Hepatocyte (in vitro differentiated cells): ENCODE measurements at places on chromosomes 6 and 20.

DNA sequence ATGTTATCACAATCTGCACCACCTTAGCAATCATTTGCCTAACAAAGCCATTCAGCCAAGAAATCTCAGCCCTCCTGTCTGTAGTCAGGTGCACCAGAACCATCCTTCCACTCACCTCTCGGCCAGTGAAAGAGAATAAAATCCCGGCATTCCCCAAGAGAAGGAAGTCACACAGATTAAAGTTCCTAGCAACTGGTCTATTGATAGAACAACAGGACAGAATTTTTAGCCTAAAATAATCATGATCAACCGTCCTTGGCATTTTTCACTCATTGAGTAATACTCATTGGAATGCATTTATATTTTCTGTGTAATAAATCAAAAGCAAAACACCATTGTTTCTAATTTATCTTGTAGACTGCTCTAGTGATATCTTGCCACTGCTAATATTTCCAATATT lies 85.7 kb upstream of the CDH4 start:
- no peak for DNase-seq

- DNase-seq, result no peak
Observed at GRCh38 chr6:4884646-4885340, 108.6 kb downstream of the CDYL start.

DNA sequence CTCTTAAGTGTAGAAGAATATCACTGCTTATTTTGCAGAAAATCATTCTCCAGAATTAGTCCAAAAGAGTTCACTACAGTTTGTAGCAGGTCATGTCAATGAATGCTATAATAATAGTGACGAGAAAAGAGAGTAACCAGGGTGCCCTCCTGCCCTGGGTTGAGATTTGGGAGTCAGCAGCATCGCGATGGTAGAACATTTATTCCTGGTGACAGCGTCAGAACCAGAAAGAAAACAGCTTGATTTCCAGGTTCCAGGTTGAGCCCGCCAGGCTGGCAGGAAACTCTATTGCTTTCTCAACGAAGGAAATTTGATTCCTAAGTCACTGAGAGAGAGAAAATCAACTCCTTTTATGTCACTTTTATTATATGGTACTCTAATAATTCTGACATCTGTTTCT lies 550.3 kb downstream of the QKI start:
- no peak for DNase-seq

DNA sequence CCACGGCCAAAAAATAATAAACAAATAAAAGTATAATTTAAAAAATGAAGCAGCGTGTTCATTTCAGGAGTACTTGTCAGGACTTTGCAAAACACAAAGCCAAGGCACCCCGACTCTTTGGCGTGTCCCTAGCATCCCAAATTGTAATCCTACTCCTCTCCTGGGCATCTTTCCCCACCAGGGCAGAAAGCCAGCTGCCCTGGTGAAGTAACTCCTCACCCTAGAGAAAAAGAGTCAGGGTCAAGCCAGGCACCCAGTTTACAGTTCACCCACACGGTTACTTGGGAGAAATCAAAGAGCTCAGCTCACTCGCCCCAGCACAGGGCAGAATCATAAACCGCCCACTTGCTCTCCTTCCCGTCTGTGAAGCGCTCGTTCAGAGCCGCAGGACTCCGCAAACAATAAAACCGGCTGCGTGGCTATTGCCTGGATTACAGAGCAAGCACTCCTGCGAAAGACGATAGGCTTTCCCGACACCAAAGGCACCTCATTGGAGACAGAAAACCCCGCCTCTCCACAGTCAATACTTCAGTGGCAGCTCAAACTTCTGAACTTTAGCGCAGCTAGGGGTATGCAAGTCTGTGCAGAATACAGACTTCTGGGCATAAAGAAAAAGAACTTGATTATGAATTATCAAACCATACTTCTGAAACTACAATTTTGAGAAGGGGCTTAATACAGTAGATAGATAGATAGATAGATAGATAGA lies 73.0 kb upstream of the NHSL1 start:
- peak; percentile 90 for DNase-seq

GRCh38 chr20:44008806-44009678 lies 94.4 kb downstream of the TOX2 start:
- no peak for DNase-seq
